Motor neuron (in vitro differentiated cells): ENCODE measurements at places on chromosomes 6 and 20.
A peak's percentile ranks its signal among the peaks of the same experiment; 100 is the strongest.

GRCh38 chr20:18748987-18749386 is 64.6 kb upstream of the SCP2D1 start:
- no peak for ATAC-seq

DNA sequence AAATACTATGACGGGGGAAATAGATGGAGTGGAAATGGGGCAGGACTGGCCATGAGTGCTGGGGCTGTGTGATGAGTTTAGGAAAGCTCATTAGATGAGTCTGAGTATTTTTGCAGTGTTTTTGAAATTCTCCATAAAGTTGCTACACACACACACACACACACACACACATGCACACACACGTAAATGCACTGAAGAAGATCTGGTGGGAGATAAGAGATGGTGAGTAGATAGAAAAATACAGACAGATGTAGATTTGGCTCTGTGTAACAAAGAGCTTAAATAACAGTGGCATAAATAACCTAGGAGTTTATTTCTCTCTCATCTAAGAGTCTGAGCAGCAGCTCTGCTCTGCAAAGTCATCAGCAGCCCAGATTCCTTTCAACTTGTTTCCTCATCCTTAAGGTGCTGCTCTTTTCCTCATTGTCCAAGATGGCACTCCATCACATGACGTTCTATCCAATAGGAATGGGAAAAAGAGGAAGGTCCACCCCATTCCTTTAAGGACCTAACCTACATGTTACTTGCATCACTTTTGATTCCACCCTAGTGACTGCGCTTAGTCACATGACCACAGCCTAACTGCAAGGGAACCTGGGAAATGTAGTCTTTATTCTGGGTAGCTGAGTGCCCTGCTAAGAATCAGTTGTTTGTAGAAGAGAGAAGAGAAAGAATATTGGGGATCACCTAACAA is 76.4 kb downstream of the EYA2 start:
- peak; percentile 98 for ATAC-seq

GRCh38 chr6:1263850-1264377 is 48.0 kb upstream of the FOXQ1 start:
- ATAC-seq, result no peak

DNA sequence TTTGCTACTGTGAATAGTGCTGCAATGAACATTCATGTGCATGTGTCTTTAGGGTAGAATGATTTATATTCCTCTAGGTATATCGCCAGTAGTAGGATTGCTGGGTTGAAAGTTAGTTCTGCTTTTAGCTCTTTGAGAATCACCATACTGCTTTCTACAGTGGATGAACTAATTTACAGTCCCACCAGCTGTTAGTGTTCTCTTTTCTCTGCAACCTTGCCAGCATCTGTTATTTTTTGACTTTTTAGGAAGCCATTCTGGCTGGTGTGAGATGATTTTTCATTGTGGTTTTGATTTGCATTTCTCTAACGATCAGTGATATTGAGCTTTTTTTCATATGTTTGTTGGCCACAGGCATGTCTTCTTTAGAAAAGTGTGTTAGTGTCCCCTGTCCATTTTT is 40.0 kb downstream of the PLG start:
- no peak for ATAC-seq
